Panc1 (cell line): ENCODE measurements at places on chromosomes 2 and 18. TPM values are rescaled to one million over a fixed set of nuclear protein-coding genes. Genes with fewer than 3 reads are reported as not detected.

DNA sequence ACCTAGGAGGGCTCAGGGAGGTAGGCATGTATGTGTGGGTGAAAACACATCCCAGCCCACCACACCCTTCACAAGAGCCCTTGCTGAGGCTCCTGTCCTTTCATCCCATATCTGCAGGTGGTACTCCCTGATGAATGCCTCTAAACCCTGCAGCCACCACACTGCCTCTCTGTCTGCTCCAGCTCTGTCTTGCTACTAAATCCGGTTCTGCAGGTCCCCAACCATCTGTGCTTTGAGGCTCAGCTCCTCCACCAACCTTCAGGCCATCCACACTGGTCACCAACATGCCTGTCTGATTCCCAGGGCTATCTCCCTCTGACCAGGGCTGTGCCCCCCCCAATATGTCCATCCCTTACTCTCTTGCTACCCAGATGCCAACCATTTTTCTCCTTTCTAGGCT is 92.7 kb downstream of the BIN1 start:
- DNase-seq = no peak

GRCh38 chr18:10147226-10147625 is 233.4 kb downstream of the VAPA start:
- DNase-seq = no peak

GRCh38 chr2:11073776-11074175 is 81.5 kb upstream of the SLC66A3 start:
- no peak for DNase-seq

GRCh38 chr2:62894966-62895631 is 155.5 kb upstream of the OTX1 start:
- DNase-seq = no peak

DNA sequence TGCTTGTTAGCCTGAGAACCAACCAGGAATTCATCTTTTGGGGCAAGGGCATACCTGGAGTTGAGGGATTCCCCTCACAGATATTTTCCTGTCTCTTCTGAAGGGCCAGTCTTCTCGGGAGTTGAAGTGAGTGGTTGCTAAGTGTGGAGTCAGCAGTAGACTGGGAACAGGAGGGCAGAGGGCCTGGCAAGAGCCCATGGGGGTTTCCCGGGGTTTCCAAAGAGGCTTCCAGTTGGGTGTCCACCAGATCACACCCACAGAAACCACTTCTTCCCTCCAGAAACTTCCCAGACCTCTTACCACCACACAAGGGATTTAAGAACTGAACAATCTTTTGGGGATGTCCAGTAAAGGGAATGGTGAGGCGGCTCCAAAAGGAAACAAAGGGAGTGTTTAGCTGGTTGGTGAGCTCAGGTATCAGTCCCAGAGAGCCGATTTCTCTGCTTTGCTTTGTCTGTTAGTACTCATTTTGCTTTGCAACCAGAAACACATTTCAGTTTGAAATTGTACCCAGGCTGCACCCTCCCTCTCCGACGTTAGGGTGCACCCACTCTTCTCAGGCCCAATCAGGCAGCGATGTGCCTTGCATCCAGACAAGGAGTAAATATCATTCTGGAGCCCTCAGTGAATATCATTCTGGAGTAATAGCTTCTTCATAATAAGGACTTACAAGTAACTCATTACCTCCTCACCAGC is 47.5 kb upstream of the SPATS2L start:
- DNase-seq = no peak

DNA sequence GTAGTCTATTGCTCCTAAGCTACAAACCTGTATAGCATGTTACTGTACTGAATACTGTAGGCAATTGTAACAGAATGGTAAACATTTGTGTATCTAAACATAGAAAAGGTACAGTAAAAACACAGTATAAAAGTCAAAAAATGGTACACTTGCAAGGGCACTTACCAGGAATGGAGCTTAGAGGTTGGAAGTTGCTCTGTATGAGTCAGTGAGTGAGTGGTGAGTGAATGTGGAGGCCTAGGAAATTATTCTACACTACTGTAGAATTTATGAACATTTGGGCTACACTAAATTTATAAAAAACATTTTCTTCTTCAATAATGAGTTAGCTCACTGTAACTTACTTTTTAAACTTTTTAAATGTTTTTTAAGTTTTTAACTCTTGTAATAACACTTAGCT is 19.0 kb downstream of the NABP1 start:
- no peak for DNase-seq

GRCh38 chr2:38165698-38166097 is 89.7 kb upstream of the CYP1B1 start:
- no peak for DNase-seq

DUSP28 gene
- 10.7 TPM for total RNA-seq

VIL1 gene
- 0.18 TPM for total RNA-seq
